ENCODE measurements at places on chromosomes 13 and 19. TPM values are rescaled to one million over a fixed set of nuclear protein-coding genes. Genes with fewer than 3 reads are reported as not detected.

Gene VSIG10L
- total RNA-seq = 0.10 TPM

Gene XRCC1
- total RNA-seq = 14.2 TPM

Gene CPT1C
- total RNA-seq = 0.73 TPM

Gene DCT
- not detected for total RNA-seq

Gene IZUMO4
- total RNA-seq = 2.9 TPM

Gene ZNF546
- 1.5 TPM for total RNA-seq

Gene FCHO1
- total RNA-seq = 24.1 TPM

Gene OXGR1
- not detected for total RNA-seq
